ENCODE measurements at places on chromosomes 16 and 17. TPM values are rescaled to one million over a fixed set of nuclear protein-coding genes. Genes with fewer than 3 reads are reported as not detected.
A peak's percentile ranks its signal among the peaks of the same experiment; 100 is the strongest.

GRCh38 chr17:8225813-8226535, 15.6 kb upstream of the AURKB start:
- H3K36me3 ChIP-seq, result peaks cover 14% of the 10 kb centered on the region
- H3K4me1 ChIP-seq, result peaks cover 51% of the 10 kb centered on the region
- peak overlapping the region; percentile 86 for H3K27ac ChIP-seq
- no peaks in the 10 kb centered on the region for H3K27me3 ChIP-seq
- peak overlapping the region; percentile 18 for H3K4me3 ChIP-seq
- peak; percentile 79 for DNase-seq

Gene RANBP10
- total RNA-seq, result 17.1 TPM

Gene CHST5
- total RNA-seq, result not detected

DNA sequence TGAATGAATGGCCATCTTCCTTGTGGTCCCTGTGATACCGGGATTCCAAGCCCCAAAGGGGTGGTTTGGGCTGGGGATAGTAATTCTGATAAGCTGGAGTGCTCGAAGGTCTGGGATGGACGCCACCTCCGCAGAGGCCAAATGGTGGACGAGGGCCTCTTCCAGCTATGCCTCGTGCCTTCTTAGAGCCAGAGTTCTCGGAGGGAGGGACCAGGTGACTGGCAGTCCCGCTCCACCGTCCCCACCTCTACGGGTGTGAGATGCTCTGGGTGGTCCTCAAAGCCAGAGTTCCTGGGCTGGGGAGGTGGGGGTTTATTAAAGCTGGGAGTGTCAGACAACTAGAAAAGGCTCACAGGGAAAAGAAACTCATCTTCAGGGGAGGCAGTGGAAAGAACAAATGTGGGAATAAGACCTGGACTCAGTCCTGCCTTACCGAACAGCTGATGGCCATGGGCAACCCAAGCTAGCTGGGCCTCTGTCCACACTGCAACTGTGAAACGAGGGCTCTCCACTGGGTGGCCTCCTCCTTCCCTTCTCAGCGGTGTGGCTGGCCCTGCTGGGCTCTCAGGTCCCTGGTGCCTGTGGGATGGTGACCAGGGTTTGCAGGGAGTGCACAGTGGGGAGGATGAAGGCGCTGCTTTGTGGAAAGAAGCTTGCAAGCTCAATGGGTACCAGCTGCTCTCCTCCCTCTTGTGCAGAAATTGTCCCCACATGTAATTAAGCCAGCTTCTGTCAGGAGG, 75.2 kb downstream of the N4BP1 start:
- H3K27ac ChIP-seq, result no peak overlapping the region
- no peak overlapping the region for H3K4me3 ChIP-seq
- peaks cover 2% of the 10 kb centered on the region for H3K36me3 ChIP-seq
- peaks cover 36% of the 10 kb centered on the region for H3K4me1 ChIP-seq

Gene FBXL19
- 24.9 TPM for total RNA-seq
